Central memory CD4-positive, alpha-beta T cell (primary cell): ENCODE measurements at places on chromosomes 2 and 18.
A peak's percentile ranks its signal among the peaks of the same experiment; 100 is the strongest.

GRCh38 chr2:68438455-68439303 lies 28.4 kb downstream of the FBXO48 start:
- no peak for DNase-seq

- DNase-seq, result no peak
These were observed 509.0 kb upstream of the SLC39A10 start for GRCh38 chr2:195148004-195148403.

- DNase-seq, result no peak
These were observed 12.5 kb downstream of the RASGRP3 start for GRCh38 chr2:33488715-33489540.

GRCh38 chr2:46350029-46350689 lies 53.0 kb downstream of the EPAS1 start:
- peak; percentile 11 for DNase-seq

- no peak for DNase-seq
These were observed 155.4 kb downstream of the ASB1 start for GRCh38 chr2:238582159-238582558.

DNA sequence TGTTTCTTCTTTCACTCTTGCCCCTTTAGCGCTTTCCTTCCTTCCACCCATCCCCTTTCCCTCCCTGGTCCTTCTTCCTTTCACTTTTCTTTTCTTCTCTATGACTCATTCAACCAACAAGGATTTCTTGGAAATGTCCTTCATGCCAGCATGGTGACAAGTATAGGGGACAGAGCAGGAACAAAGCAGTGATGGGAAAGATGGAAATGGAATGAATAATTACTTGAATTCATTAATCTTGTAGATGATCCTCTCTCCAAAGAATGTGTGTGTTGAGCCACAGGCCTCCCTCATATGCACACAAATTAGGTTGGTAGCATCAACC lies 1.5 kb downstream of the VAMP5 start:
- DNase-seq, result no peak

- no peak for DNase-seq
These were observed 787.6 kb upstream of the GCFC2 start for GRCh38 chr2:76498360-76498759.

DNA sequence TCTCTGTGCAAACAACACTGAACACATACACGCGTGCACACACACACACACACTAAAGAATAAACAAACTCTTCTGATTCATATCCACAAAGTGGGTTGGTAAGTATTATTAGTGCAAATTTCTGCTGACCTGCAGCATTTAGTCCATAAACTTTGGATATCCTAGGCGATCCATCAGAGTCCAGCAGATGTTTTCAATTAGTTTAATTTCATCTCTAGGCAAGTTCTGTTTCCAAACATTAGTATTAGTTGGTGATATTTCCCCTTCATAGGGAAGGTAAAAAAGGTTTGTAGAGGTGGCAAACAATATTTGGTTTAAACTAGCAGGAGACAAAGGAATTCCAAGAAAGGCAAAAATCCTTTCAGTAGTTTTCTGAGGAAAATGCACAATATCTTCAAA lies 5.7 kb downstream of the DSEL start:
- no peak for DNase-seq

DNA sequence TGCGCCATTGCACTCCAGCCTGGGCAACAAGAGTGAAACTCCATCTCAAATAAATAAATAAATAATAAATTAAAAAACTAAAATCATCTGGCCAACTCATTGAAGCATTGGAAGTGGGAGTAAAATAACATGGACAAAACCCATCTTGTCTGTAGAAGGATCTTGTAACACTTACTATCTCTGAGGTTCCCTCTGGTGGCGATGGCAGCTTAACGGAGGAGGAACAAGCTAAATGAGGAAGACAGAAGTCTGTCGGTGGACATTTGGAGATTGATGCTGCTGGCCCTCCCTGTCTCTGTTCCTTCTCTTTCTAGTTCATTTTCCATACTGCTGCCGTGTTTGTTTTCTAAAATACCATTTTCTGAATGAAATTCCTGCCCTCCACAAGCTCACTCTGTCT lies 43.4 kb downstream of the ZCCHC2 start:
- no peak for DNase-seq

- DNase-seq, result no peak
These were observed 127.6 kb upstream of the TWIST2 start for GRCh38 chr2:238720232-238720672.

DNA sequence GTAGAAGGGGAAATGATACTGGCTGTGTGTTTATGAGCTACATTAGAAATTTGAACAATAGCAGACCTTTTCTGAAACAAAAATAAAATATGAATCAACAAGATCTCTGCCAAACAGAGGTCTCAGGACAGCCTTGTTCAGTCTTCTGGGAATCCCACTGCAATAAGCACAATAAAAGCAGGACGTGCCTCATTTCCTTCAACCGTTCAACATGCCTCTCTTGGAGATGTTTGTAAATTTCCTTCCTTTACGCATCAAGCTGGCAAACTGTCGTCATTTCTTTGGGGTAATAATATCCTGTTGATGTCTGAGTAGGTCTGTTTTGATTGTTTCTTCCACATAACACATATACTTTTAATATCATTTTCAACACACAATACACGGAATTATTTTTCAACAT lies 77.2 kb downstream of the TCF4 start:
- DNase-seq, result no peak

DNA sequence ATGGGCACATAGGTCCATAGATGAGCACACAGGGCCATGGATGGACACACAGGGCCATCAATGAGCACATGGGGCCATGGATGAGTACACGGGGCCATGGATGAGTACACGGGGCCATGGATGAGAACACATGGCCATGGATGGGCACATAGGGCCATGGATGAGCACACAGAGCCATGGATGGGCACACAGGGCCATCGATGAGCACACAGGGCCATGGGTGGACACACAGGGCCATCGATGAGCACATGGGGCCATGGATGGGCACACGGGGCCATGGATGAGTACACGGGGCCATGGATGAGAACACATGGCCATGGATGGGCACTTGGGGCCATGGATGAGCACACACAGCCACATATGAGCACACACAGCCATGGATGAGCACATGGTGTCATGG lies 192.6 kb upstream of the HDAC4 start:
- no peak for DNase-seq

DNA sequence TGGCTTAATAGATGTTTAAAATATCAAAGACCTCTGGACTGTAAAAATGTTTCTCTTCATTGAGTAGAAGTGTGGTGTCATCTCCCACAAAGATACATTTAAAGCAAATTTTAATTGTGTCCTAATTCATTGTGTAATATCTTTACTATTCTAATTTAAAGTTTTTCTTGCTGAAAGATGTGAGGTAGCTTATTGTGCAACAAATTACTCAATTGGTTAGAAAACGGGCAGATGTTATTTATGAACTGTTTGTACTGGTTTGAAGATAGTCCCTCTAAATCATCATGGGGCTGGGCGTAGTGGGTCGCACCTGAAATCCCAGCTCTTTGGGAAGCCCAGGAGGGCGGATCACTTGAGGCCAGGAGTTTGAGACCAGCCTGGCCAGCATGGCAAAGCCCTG lies 65.3 kb downstream of the CYBRD1 start:
- no peak for DNase-seq

GRCh38 chr2:160737247-160737646 lies 243.6 kb upstream of the RBMS1 start:
- DNase-seq, result no peak

DNA sequence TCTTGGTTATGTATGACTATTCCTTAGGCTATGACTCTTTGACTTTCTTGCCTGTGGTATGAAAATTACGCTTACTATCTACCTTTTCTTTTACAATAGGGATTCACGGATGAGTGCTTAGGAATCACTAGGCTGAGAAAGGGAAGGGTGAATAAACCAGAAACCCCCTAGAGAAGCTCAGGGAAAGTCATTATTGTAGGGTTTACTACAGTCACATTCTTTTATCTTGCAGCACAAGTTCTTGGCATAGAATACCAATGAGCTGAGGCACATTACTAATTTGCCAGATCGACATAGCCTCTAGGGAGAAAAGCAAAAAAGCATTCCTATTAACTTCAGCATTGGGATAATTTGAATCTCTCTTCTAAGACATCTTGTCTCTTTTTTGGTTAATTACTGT lies 103.3 kb downstream of the ST6GAL2 start:
- no peak for DNase-seq
